ENCODE measurements at places on chromosomes 2 and 18.

GRCh38 chr2:230010501-230010900, 58.2 kb downstream of the SLC16A14 start:
- no peak for DNase-seq

DNA sequence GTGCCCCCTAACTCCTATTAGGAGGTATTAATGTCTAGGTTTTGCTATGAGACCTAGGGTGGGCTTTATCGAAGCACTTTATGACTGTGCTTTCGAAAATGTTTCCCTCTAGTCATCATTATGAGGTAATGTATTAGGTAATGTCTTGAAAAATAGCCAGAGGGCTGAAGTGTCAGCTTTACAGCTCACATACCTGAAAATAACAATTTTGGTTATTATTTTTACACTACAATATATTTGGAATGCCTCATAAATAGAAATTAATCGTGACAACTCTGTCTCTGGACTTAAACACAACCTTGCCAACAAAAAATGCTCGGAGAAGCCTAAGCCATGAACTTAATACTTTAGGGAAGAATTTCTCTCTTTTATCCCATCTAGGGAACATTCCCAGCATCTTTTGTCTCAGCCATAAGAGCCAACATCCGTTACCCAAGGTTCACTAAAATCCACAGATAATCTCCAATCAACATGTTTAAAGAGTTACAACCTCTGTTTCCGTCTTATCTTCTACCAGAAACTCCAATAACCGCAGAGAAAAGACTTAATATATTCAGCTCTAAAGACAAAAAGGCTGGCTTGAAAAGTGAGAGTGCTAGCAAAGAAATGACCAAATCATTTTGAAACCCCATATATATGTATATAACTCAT, 130.9 kb upstream of the RND3 start:
- DNase-seq, result no peak

DNA sequence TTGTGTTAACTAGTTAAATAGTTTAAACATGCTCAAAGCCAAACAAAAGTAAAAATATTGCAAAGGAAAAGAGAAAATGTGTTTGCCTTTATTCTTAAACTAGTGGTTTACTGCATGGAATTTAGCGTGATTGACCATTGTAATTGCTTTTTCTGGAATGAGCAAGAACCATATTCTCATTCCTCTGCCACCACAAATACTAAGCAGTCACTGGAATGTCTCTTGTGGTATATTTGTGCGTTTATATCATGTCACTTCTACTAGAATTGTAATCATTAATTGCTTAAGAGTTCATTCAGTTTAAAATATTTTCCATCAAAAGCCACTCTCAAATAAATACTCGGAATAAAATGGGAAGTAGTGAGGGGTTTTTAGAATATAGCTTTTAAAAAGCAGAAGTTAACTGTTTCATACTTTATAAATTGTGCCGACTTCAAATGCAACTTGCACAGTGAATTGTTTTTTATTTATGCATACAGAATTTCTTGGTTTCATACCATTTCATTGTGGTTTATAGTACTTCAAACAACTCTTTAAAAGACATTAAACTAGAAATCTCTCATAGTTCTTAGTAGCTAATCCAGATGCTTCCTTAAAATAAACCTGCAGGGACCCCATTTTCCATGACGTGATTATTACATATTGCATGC, 288.1 kb downstream of the EPHA4 start:
- no peak for DNase-seq

- peak; percentile 0 for DNase-seq
These were observed at the start of gene ANKRD30B for GRCh38 chr18:14747513-14748474. Gene ANKRD30B, plus strand, starts transcription at chr18:14748172. Its CDS starts 248 bp downstream, at chr18:14748420.

DNA sequence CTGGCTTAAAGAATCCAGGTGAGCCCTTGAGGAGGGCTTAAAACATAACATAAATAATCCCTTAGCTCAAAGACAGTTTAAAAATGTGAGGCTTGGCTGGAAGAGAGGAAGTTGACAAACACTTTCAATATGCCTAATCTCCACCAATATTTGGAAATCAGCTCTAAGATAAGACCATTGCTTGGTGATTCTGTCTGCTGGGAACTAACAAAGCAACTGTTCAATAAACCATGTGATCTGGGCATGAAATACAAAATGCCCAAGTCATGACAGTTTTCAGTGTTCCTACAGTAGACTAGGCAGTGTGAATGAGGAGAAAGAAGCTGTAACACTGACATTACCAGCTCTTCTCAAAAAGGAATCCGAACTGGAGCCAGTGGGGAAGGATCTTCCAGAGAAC, 10.7 kb downstream of the MFF start:
- DNase-seq, result no peak

DNA sequence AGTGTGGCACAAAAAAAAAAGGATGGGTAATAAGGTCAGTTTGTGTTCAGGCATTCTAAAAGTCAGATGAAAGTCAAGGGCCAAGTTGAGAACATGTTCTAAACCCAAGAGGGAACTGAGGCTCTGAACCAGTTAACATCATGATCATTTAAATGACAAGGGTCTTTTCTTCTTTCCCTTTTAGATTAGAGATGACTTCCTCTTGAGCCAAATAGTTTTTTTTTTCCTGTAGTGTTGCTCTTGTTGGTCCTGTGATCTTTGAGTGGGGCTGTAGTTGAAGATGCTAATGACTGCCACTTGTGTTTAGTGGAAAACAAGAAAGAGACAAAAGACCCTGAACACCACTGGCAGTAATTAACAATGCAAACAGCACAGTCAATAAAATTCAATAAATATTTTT, 482.7 kb upstream of the SYT4 start:
- DNase-seq, result no peak

GRCh38 chr18:56470406-56471351, 167.7 kb downstream of the TXNL1 start:
- DNase-seq, result peak; percentile 57

GRCh38 chr2:122652670-122653069, 897.2 kb downstream of the TSN start:
- peak; percentile 78 for DNase-seq

- no peak for DNase-seq
These were observed 306.0 kb upstream of the RAB12 start for GRCh38 chr18:8303151-8303755.

GRCh38 chr2:134324430-134324829, 70.6 kb downstream of the MGAT5 start:
- DNase-seq, result no peak
